Stimulated activated CD8-positive, alpha-beta memory T cell treated with anti-CD3 and anti-CD28 coated beads, Interleukin-4, amount 100 ng/mL, for 1 hour (primary cell): ENCODE measurements at places on chromosomes 13 and 19.

DNA sequence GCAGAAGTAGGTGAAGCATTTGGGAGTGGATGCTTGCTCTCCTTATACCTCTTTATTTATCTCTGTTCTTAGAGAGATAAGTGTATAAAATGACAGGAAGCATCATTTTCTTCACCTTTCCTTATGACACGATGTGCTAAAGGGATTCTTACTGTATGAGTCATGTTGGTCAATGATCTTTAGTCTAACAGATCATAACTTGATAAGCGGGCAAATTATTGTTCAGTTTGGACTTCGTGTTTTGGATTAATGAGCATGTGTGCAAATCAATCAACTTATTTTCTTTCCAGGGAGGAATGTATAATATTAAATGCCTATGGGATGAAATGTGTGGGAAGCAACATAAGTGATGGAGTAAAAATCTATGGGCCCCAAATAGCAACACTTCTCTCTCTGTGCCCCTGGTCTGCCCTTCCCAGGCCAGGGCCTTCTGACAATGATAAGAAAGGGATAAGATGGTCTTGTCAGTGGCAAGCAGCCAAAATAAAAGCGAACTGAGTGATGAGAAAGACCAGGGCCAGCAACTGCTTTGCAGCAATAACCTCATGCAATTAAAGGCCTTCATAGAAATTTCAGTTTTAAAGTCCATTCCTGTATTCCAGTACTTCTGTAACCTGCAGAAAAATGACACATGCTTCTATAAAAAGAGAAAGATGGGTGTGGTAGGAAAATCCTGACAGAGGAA is 61.4 kb downstream of the SLC10A2 start:
- no peak for DNase-seq

- DNase-seq, result no peak
Observed at GRCh38 chr19:6272913-6273600, 6.7 kb downstream of the MLLT1 start.

DNA sequence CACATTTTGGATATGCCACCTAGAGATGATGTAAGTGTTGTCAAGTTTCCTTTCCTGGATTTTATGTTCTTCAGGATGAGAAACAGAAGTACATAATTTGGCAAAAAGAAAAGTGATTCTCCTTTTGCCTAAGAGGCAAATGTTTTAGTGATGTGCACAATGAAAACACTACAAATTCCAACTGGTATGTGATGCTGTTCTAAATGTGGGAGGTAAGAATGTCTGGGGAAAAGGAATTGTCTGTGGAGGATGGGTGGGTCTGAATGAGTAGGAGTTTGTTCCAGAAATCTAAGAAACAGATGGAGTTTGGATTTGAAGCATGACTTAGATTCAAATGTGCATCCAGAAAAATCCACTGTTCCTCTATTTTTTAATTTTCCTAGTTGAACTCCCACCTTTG is 473.6 kb upstream of the SPRY2 start:
- no peak for DNase-seq

GRCh38 chr13:32902029-32902780 is 114.0 kb upstream of the KL start:
- DNase-seq, result no peak

- no peak for DNase-seq
Observed at GRCh38 chr13:31367410-31367809, 167.6 kb downstream of the B3GLCT start.

DNA sequence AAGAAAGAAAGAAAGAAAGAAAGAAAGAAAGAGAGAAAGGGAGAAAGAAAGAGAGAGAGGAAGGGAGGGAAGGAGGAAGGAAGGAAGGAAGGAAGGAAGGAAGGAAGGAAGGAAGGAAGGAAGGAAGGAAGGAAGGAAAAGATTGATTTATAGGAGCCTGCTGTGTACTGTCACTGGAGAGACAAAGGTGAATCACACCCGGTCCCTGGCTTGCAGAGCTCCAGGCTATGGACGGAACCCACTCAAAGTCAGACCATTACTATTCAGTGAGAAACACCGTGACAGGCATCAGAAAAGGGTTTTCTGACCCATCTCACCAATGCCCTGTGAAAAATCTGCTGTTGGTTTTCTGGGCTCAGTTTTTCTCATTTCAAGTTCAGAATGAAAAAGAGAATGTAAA is 7.3 kb upstream of the CEACAM6 start:
- DNase-seq, result no peak

- DNase-seq, result no peak
Observed at GRCh38 chr13:24660023-24660741, 20.0 kb upstream of the ATP12A start.

GRCh38 chr13:68009546-68009945 is 779.4 kb upstream of the PCDH9 start:
- DNase-seq, result no peak

GRCh38 chr13:109789262-109789661 is 2.9 kb upstream of the IRS2 start:
- no peak for DNase-seq

- DNase-seq, result no peak
Observed at GRCh38 chr19:19259741-19260140, 13.4 kb downstream of the TM6SF2 start.

GRCh38 chr19:37999309-38000213 is 92.6 kb downstream of the SIPA1L3 start:
- DNase-seq, result no peak

- no peak for DNase-seq
Observed at GRCh38 chr13:35694549-35695447, 218.3 kb upstream of the MAB21L1 start.

GRCh38 chr19:36041831-36042230 is 9.2 kb upstream of the CLIP3 start:
- DNase-seq, result no peak

DNA sequence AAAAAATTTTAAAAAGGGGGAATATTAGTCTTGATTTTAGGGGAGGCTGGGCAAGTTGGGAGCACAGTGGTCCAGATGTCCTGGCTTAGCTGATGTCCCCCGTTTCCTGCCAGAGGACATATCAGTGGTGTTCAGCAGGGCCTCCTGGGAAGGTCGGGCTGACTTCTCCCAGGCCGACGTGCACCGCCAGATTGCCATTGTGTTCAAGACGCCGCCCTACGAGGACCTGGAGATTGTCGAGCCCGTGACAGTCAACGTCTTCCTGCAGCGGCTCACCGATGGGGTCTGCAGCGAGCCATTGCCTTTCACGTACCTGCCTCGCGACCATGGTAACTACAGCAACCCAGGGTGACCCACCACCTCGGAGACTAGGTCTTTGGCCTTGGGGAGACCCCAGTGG is 6.4 kb upstream of the CLASRP start:
- no peak for DNase-seq

DNA sequence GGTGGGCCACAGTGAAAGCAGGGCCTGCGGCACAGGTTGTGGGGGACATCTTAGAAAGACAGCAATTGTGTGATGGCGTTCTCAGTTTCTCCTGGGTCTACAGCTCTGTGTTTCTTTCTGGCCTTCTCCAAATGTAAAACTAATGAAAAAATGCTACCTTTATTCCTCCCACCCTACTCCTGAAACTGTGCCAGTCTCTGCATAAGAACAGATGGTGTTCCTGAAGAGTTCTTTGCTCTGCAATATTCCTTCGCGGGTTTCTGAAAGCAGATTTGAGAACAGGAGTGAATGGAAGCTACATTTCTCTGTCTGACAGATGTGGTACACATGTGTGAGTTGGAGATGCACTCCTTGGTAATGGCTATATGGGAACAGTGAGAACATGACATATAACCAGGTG is 18.0 kb upstream of the LRCH1 start:
- no peak for DNase-seq

DNA sequence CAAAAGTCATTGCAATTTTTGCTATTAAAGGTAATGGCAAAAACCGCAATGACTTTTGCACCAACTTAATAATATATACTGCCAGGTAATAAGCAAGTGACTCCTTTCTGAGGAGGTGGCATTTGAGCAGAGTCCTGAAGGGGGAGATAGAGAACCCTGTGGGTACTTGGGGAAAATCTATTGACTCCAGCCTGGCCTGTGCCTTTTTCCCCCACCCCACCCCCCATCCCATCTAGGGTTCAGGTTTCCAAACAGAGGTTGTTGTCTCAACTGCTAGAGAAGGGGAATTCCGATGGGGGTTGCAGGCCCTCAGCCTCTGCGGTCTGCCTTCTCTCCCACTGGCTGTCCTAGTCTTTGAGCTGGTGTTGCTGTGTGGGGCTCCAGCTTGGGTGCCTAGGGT is 11.5 kb downstream of the S1PR2 start:
- DNase-seq, result no peak

DNA sequence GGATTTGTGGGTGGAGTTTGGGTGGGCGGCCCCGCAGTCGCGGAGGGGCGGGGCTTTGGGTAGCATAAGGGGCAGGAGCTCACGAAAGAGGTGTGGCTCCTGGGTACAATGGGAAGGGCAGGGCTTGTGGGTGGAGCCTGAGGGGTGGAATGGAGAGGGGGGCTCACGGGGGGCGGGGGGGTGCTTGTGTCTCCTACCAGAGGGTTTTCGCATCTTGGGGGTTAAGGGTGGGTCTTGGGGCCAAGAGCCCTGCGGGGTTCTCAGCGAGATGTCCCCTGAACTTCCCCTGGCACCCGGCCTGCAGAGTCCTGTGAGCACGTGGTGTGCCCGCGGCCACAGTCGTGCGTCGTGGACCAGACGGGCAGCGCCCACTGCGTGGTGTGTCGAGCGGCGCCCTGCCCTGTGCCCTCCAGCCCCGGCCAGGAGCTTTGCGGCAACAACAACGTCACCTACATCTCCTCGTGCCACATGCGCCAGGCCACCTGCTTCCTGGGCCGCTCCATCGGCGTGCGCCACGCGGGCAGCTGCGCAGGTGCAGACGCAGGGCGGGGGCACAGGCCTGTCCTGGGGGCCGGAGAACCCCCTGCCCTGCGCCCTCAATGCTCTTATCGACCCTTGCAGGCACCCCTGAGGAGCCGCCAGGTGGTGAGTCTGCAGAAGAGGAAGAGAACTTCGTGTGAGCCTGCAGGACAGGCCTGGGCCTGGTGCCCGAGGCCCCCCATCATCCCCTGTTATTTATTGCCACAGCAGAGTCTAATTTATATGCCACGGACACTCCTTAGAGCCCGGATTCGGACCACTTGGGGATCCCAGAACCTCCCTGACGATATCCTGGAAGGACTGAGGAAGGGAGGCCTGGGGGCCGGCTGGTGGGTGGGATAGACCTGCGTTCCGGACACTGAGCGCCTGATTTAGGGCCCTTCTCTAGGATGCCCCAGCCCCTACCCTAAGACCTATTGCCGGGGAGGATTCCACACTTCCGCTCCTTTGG is 5.1 kb downstream of the FSTL3 start:
- no peak for DNase-seq

- DNase-seq, result no peak
Observed at GRCh38 chr13:108968566-108968965, 339.2 kb downstream of the MYO16 start.

GRCh38 chr13:25178070-25178469 is 6.0 kb upstream of the AMER2 start:
- DNase-seq, result no peak

DNA sequence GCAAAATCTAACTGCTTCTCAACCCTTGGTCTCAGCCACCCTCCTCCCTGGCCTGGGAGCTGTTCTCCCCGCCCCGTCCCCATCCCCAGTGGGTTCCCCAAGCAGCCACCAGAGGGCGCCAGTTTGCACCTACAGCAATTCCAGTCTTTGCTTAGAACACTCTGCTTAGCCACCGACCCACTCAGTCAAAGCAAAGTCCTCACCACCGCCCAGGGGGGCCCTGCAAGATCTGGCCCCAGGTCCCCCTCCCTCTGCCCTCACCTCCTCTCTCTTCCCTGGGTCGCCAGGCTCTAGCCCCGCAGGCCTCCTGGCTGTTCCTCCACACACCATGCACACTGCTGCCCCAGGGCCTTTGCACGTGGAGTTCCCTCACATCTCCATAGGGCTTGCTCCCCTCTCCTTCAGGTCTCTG is 12.4 kb downstream of the TMEM143 start:
- peak; percentile 68 for DNase-seq

DNA sequence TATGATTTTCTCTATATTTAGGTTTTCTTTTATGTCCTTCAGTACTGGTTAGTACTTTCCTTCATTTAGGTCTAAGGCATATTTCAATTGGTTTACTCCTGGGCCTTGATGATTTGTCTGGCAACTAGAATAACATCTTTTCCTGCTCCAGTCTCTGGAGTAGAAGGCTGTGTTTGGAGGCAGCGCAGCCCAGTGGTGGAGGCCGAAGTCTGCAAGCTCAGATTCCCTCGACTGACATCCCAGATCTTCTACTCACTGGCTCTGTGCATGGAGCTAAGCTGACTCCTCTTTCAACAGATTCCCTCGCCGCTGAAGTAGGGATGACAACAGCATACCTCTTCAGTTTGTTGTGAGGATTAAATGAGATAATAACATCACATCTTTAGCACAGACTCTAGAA is 141.0 kb downstream of the RAP2A start:
- DNase-seq, result no peak

DNA sequence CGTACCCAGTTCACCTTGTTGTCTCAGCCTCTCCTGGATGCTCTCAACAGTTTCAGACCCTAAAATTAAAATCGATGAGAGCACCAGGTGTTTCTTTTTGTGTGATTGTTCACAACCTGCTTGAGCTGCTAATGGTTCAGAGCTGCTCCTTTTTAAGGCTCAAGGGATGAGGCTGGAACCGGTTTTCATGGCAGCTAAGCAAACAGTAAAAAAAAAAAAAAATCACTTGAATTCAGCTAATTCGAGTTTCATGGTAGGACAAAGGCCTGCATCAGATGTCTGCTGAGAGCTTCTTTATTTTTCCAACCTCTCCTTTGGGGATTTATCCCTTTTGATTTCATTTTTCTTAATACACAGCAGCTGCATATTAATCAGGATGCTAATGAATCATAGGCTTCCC is 6.5 kb downstream of the SYCE2 start:
- no peak for DNase-seq

DNA sequence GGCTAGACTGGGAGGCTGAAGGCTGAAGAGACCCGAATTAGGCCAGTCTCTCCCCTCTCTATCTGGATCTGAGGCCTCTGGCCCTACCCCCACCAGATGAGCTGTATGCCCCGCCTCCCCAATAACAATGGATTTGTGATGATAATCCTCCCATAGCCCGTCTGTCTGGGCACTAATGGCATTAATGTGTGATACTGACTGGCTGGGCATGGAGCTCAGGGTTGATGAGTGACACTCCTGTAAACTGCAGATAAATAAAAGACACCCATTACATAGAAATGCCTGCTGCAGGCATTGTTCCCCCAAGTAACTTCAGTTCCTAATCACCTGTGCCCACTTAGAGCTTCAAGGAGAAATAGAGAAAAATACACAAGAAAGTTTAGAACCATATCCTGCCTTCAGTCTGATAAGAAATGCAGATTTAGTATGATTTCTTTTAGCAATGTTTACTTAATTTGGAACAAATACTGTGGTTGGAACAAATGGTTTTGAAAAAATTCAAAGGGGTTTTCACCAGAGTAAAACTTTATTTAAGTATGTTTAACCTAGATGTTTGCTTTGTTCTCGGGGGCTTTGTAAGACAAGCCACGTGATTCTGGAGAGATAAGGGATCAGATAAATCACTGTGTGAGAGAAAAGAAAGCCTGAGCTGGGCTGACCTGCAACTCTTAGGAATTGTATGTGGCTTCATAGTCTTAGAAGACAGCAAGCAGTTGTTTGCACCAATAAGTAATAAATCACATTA is 60.3 kb downstream of the TNFRSF19 start:
- DNase-seq, result no peak

- peak; percentile 57 for DNase-seq
Observed at GRCh38 chr19:44401139-44402115, at the start of gene ZNF285. ZNF285 (minus strand) TSS chr19:44401608; CDS start chr19:44397213, 4,395 bp downstream.

- DNase-seq, result no peak
Observed at GRCh38 chr19:33490041-33490451, 31.5 kb downstream of the PEPD start.
